ENCODE measurements at places on chromosomes 6 and 20.

DNA sequence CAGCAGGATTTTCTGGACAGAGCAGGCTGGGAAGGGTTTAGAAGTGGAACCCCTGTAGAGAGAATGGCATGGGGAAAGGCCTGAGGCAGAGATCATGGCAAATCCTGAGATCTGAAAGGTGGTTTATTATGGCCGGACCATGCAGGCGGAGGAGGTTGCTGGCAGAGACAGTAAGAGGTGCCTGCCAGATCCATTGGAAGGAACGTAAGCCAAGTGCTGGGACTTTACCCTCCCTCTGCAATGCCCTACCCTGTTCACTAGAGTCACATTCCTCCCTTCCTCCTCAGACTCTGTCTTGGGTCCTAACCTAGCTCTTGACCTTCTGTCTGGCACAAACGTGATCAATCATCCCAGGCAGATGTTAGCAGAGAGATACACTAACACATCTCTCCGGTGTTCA, 66.4 kb upstream of the SLC22A23 start:
- no peak for DNase-seq

DNA sequence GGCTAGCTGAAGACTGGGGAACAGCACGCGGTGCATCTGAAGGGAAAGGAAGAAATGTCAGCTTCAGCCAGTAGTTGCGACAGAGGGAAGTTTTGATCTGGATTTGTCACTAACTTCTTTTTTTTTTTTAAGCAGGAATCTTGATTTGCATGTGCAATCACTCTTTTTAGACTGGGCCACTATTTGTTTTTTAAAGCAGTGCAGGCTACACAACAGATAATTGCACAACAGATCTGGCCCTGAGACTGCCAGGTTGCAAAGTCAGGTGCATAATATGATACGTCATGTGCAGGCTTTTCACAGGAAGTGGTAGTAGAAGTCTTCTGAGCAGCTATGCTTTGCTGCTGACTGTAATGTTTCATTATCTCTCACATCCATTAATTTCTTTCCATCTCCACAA, 13.5 kb downstream of the PFDN4 start:
- no peak for DNase-seq

GRCh38 chr6:35522151-35522550, 9.5 kb upstream of the TULP1 start:
- no peak for DNase-seq

- DNase-seq, result no peak
Observed at GRCh38 chr6:13383328-13384163, 55.2 kb upstream of the TBC1D7 start.

DNA sequence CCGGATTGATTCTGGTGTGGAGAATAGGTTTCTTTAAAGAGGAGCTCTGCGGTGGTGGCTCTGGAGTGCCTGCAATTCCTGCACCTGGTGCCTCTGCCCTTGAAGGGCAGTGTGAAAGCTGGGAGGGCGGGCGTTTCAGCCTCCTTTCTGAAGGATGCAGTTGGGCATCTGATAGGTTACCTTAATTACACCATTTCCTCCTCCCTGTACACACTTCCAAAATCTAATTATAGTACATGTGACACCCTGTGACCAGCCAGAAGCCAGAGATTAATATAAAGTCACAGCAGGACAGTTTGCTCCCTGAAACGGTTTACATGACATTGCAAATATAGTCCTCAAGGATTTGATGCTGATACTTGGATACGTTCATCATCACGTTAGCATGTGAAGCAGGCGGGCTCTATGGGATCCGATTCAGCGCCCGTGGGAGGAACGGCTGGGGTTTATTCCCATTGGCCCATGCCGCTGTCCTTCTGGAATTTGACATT, 548.2 kb downstream of the QKI start:
- DNase-seq, result no peak

GRCh38 chr6:43376551-43376981, 7.1 kb upstream of the ZNF318 start:
- no peak for DNase-seq

DNA sequence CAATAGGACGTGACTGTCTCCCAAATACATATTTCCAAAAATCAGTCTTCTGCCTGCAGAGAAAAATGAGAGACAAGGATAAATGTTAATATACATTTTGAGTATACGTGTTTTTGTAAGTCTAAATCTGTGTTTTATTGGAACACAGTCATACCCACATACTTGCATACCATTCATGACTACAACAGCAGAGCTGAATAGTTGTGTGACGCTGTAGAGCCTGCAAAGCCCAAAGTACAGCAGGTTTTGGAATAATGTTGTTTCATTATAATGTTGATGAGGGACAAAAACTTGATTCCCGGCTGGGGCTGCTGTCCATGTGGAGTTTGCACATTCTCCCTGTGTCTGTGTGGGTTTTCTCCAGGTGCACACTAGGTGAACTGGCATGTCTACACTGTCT, 23.8 kb upstream of the FBXO9 start:
- DNase-seq, result no peak

GRCh38 chr6:71103130-71103529, 146.3 kb upstream of the B3GAT2 start:
- DNase-seq, result no peak

DNA sequence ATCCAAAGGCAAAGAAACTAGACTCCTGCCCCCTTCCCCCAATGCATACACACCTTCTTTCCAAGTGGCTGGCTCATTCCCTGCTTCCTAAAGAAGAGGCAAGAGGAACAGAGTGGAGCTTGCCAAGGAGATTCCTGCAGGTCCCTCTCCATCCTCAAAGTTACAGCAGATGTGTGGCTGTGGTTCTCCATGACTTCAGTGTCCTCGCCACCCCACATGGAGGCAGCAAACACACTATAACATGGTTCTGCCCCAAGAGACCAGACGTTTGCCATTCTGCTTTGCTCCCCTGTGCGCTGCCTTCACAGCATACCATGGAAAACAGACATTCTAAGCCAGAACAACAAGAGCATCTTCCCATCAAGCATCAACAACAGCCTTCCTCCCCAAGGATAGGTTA, 84.4 kb downstream of the BACH2 start:
- DNase-seq, result no peak

- peak; percentile 43 for DNase-seq
Observed at GRCh38 chr20:31861385-31862156, 8.8 kb downstream of the DUSP15 start.

DNA sequence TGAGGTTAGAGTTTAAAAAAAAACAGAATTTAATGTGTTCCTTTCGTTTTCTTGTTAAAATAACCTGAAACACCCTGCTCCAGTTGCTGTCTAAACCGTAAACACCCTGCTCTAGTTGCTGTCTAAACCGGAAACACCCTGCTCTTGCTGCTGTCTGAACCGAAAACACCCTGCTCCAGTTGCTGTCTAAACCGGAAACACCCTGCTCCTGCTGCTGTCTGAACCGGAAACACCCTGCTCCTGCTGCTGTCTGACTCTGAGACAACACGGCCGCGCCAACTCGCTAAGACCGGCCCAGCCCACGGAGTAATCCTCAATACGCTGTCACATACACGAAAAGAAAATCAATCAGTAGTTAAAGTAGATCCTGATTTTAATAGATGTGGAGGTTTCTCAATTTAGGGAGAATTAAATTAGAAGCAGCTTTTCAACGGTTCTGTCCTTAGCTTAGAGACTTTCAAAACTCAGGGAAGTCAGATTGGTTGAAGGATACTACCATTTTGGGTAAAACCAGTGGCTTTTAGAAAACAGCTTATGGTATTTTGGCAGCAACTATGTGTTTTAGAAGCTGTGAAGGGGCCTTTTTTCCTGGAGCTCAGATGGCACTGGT, 98.3 kb downstream of the RAMACL start:
- DNase-seq, result peak; percentile 69

GRCh38 chr6:110563711-110564110, 87.3 kb upstream of the SLC22A16 start:
- no peak for DNase-seq

DNA sequence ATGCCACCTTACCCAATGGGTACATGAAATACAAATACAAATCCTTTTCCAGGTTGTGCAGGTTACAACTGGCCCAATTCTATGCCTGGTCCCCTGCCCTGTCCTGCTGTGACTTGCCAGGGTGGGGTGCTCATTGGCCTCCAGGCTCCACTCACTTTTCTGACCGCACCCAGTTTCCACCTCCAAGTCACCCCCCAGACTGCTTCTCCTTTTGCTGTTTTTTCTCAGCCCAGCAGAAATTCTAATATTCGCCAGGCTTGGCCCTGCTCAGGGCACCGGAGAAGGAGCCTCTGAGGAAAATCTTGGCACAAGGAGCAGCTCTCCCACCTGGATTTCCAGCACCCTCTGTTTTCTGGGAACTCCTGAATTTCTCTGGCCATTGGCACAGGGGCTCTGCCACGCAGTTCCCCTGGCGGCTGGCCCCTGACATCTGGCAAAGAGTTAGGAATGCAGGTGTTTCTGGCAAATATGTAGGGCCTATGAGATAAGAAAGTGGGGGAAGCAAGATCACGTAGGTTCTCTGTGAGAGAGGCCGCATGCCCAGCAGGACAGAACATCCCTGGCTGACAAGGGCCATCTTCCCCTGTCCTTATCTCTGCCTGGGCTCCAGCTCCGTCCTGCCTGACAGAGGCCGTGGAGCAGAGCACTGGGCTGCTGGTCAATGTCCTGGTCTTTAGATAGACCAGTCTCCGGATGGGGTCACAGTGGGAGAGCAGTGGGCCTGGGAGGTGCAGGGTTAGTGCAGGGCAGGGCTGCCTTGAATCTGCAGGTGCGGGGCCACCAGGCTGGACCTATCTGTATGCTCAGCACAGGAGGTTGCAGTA, 2.9 kb upstream of the RAET1E start:
- DNase-seq, result no peak

- DNase-seq, result no peak
Observed at GRCh38 chr20:2753461-2754040, 46.9 kb downstream of the CPXM1 start.

DNA sequence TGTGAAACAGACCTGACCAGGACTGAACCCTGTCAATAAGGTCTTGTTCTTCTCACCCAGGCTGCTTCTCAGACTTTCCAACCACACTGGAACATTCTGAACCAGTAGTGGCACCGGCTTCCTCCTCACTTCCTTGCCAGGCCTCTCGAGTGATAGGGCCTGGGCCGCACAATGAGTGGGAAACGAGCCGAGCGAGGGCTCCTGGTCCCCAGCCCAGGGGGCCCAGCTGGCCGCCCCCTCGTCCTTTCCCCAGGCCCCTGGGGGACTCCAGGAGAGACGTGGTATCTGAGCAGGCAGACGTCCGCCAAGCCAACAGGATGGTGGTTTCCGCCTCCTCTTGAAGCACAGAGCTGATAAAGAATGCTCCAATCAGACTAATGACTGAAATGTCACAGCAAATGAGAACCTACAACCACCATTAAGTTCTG, 117.9 kb downstream of the GMDS start:
- no peak for DNase-seq

DNA sequence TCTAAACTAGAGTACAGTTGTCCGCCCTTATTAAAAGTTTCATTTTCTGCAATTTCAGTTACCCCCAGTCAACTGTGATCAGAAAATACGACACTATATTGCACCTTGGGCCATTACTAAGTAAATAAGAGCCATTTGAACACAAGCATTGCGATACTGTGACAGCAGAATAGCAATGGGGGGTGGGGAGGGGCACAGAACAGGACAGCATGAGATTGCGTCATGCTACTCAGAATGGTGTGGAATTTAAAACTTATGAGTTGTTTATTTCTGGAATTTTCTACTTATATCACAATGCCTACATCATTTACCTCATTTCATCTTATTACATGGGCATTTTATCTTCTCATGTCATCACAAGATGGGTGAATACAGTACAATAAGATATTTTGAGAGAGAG, 166.3 kb downstream of the MANEA start:
- DNase-seq, result no peak

- DNase-seq, result no peak
Observed at GRCh38 chr6:168347615-168348014, 28.0 kb upstream of the DACT2 start.

GRCh38 chr20:25136643-25137559, 55.0 kb upstream of the VSX1 start:
- DNase-seq, result no peak

- DNase-seq, result no peak
Observed at GRCh38 chr6:107604549-107604948, 114.6 kb downstream of the SOBP start.

- DNase-seq, result no peak
Observed at GRCh38 chr6:16474772-16475493, 236.5 kb downstream of the GMPR start.

DNA sequence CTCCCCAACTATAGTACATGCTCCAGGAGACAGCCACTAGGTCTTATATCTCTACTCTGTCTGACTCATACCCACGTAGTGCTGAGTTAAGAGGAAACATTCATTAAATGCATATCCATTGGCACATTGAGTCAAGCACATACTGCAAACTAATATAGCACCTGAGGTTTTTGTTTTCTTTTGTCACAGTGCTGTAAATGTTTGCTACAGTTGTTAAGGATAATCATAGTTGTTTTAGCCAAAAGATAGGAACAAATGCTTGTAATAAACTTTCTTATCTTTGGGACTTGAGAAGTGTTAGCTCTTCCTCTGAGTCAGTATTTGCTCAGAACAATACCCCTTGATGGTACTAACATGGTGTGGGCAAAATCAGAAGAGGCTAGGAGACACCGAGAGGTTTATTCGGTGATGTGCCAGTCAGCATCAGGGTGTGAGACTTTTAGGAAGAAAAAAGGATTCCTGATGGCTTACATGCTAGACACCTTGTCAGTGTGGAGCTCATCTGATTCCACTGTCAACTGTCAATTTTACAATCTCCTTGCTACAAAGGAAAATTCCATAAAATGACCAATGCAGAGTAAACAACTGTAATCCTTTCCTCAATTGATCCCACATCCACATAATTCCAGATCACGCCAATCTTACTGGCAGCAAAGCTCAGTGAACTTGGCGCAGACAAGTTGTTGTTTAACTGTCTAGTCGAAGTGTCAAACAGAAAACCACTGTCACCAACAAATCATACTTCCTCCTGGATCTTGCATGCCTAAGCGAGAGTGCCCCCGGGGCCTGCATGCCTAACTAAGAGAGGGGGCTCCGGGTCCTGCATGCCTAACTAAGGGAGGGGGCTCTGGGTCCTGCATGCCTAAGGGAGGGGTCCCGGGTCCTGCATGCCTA, 36.1 kb downstream of the ELOVL2 start:
- DNase-seq, result no peak

DNA sequence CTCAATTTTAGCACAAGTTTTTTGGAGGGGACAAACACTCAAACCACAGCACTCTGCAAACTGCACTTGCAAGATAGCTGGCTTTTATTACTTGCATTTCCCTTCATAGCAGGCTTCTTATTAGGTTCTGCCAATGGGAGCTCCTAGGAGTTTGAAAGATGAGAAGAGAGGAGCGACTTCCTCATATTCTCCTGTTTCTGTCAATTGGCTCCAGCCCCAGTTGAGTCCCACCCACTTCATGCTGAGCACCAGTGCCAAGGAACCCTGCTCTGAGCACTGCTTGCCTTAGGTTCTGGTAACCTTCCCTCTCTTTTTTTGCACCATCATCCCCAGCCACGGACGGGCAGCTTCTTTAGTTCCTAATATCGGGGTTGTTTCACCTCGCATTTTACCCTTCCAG, 67.9 kb downstream of the PSMB1 start:
- no peak for DNase-seq

- no peak for DNase-seq
Observed at GRCh38 chr6:137767911-137768690, 99.0 kb upstream of the TNFAIP3 start.
